ENCODE measurements at places on chromosomes 3 and 15. TPM values are rescaled to one million over a fixed set of nuclear protein-coding genes. Genes with fewer than 3 reads are reported as not detected.

DNA sequence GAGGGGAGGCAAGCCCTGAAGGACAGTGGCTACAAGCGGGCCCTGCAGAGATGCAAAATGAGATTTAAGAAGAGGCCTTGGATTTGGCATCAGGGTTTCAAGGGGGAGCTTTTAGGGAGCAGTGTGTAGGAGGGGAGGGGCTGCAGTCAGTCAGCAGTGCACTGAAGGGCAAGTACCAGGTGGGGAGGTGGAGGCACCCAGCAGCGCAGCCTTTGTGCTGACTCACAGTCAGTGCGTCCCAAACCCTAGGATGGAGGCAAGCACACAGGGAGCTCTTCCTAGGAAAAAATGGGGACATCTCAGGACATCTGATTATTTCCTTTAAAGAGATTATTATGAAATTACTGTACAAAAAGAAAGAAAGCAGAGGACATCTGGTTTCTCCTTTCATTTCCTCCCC is 80.0 kb downstream of the AAGAB start:
- no peak for DNase-seq
- H3K27me3 ChIP-seq: no peaks in the 10 kb centered on the region
- no peaks in the 10 kb centered on the region for H3K36me3 ChIP-seq
- no peak overlapping the region for H3K4me3 ChIP-seq

GRCh38 chr3:13123013-13123654 is 49.9 kb upstream of the IQSEC1 start:
- H3K4me3 ChIP-seq: no peak overlapping the region
- no peaks in the 10 kb centered on the region for H3K4me1 ChIP-seq
- no peaks in the 10 kb centered on the region for H3K36me3 ChIP-seq

- DNase-seq: no peak
- no peaks in the 10 kb centered on the region for H3K36me3 ChIP-seq
- H3K4me3 ChIP-seq: no peak overlapping the region
- H3K4me1 ChIP-seq: no peaks in the 10 kb centered on the region
- no peaks in the 10 kb centered on the region for H3K27me3 ChIP-seq
Observed at GRCh38 chr3:69384326-69384725, 1.6 kb downstream of the FRMD4B start.

Gene GRM7
- total RNA-seq: 0.80 TPM

Gene CD86
- 2.1 TPM for total RNA-seq

Gene PARP15
- 0.82 TPM for total RNA-seq

Gene MKRN3
- total RNA-seq: 1.9 TPM

GRCh38 chr3:37969596-37970100 is 20.9 kb upstream of the VILL start:
- peaks cover 2% of the 10 kb centered on the region for H3K4me1 ChIP-seq
- H3K27ac ChIP-seq: no peak overlapping the region
- H3K27me3 ChIP-seq: no peaks in the 10 kb centered on the region
- H3K36me3 ChIP-seq: no peaks in the 10 kb centered on the region
- H3K4me3 ChIP-seq: no peak overlapping the region
- no peak for DNase-seq

Gene CFAP92
- 3.5 TPM for total RNA-seq

- H3K27ac ChIP-seq: no peak overlapping the region
- H3K4me1 ChIP-seq: peaks cover 12% of the 10 kb centered on the region
- H3K4me3 ChIP-seq: peak overlapping the region; percentile 61
- no peaks in the 10 kb centered on the region for H3K36me3 ChIP-seq
- no peak for DNase-seq
Observed at GRCh38 chr15:90266485-90266884, 1.0 kb downstream of the NGRN start.

- H3K27me3 ChIP-seq: no peaks in the 10 kb centered on the region
- peak overlapping the region; percentile 21 for H3K4me3 ChIP-seq
- DNase-seq: peak; percentile 62
- no peaks in the 10 kb centered on the region for H3K36me3 ChIP-seq
- peaks cover 2% of the 10 kb centered on the region for H3K4me1 ChIP-seq
Observed at GRCh38 chr15:82680200-82681102, 29.2 kb downstream of the AP3B2 start.

GRCh38 chr3:119911748-119912147 is 129.8 kb downstream of the NR1I2 start:
- H3K36me3 ChIP-seq: no peaks in the 10 kb centered on the region
- H3K27me3 ChIP-seq: no peaks in the 10 kb centered on the region
- DNase-seq: no peak
- no peak overlapping the region for H3K4me3 ChIP-seq

Gene DNAH12
- 2.3 TPM for total RNA-seq

Gene HTR3D
- total RNA-seq: not detected
